ENCODE measurements at places on chromosomes 4 and X.
A peak's percentile ranks its signal among the peaks of the same experiment; 100 is the strongest.

DNA sequence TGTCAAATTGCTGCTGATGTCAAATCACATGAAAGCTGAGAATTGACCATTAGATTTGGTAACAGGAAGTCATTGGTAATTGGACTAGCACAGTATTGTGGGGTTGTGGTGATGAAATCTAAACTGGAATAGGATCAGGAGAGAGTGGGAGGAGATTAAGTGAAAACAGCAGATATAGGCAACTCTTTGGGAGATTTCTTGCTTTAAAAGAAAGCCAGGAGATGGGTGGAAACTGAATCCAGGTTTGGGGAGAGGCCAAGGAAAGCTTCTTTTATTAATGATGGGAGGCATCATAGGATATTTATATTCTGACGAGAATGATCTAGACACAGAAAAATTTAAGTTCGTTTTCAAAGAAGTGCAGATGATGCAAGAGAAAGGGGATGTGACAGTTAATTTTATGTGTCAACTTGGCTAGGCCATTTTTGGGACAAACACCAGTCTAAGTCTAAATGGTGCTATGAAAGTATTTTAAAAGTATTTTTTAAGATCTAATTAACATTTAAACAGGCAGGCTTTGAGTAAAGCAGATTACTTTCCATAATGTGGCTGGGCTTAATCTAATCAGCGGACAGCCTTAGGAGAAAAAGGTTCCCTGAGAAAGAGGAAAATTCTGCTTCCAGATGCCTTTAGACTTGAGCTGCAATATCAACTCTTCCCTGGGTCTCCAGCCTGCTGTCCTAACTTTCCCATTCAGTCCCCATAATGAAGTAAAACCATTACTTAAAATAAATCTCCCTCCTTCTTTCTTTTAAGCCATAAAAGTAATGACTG, 24.7 kb downstream of the SEC24D start:
- DNase-seq, result peak; percentile 63

DNA sequence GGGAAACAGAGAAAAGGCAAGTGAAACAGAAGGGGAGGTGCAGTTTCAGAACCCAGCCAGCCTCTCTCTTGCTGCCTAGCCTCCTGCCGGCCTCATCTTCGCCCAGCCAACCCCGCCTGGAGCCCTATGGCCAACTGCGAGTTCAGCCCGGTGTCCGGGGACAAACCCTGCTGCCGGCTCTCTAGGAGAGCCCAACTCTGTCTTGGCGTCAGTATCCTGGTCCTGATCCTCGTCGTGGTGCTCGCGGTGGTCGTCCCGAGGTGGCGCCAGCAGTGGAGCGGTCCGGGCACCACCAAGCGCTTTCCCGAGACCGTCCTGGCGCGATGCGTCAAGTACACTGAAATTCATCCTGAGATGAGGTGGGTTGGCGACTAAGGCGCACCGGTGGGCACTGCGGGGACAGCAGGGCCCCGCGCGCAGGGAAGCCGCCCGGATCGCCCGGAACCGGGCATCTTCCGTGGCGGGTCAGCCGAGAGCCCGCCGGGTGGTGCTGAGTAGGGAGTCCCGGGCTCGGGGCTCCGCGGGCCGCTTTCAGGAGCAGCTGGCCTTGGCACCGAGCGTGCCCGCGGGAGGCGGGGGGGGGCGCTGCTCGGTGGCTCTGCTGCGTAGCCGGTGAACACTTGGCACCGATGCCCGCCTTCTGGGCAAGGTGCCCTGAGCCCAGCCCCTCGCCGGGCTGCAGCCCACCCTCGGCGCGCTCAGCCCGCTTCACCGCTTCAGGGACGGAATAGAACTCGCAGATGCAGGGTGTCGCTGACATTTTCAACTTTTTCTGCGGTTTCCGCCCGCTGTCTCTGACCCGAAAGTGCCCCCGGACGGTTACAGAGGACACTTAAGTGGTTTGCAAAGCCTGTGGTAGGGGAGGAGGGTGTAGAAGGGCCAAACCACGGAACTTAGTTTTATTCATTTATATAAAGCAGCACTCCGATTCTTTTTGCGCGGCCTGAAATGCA, at the start of gene CD38:
TSS of gene CD38 (plus strand) at position 40 of the 953 bp plus-strand sequence. CDS start at position 127, 87 bp downstream.
- DNase-seq, result peak; percentile 67

GRCh38 chr4:88738180-88738579, 40.6 kb upstream of the NAP1L5 start:
- DNase-seq, result no peak

- no peak for DNase-seq
These were observed 20.0 kb downstream of the UBE2D3 start for GRCh38 chr4:102807345-102807744.

DNA sequence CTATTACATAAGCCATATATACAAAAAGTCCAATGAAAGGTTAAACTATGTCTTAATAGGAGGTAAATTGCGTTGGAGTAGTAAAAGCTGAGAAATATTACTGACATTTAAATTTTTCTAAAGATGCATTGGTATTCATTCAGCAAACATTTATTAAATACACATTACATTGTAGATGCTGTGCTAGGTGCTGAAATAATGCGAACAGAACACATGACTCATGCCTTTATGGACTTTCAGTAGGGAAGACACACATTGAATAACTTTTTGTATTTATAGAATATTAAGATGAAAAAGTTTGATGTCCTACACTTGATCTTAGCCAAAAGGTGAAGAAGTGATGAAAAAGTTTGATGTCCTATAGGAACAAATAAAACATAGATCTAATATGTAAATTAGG, 871.1 kb upstream of the SLIT2 start:
- no peak for DNase-seq

- no peak for DNase-seq
These were observed 85.9 kb upstream of the HELT start for GRCh38 chr4:184932343-184932742.

- no peak for DNase-seq
These were observed 72.5 kb downstream of the LRBA start for GRCh38 chr4:150942539-150942938.

GRCh38 chr4:6047130-6047673, 29.0 kb upstream of the C4orf50 start:
- DNase-seq, result no peak

DNA sequence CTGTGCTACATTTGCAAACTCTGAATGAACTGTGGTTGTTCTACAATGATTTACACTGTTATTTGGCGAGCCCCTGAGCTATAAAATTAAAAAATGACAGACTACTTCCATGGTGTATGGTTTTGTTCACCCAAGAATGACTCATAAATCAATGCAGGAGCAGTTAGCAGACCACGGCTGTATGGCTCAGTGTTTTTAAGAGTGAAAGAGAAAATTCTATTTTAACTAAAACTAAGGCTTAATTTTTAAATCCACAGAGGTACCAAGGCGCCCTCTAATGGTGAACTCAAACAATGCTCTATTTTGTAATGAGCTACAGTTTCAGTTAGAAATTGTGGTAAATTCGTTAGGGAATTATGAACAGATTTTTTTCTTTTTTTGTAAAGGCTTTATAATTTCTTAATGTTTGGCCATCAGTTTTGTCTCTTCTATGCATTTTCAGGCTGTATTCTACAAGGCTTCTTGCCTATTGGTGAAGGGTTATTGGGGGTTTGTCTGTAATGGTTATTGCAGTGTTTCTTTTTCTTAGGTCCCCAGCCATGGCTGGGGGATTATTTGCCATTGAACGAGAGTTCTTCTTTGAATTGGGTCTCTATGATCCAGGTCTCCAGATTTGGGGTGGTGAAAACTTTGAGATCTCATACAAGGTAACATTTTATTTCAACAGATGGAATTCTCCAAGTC, 32.5 kb downstream of the HMGB2 start:
- DNase-seq, result peak; percentile 71

- DNase-seq, result peak; percentile 44
These were observed 191.4 kb downstream of the SPRY1 start for GRCh38 chr4:123587983-123588494.

- DNase-seq, result no peak
These were observed 55.2 kb downstream of the MGST2 start for GRCh38 chr4:139720806-139721205.

DNA sequence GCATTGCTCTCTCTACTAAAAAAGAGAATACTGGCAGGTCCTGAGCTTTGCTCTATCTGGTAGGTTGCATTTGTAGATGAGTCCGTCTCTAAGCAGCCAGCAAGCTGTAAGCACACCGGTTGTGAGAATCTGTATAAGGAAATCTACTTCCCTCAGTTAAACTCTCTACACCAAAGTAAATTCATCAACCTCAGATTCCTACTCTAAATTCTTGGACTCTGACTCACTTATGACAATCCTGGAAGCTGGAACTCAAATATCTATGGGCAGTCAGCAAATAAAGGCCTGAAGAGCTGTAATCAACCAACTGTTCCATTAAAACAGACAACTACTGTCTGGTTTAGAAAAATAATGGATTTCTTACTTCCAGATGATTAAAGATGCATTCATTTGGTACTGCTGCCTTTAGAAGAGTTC, 37.9 kb downstream of the FAT1 start:
- no peak for DNase-seq

DNA sequence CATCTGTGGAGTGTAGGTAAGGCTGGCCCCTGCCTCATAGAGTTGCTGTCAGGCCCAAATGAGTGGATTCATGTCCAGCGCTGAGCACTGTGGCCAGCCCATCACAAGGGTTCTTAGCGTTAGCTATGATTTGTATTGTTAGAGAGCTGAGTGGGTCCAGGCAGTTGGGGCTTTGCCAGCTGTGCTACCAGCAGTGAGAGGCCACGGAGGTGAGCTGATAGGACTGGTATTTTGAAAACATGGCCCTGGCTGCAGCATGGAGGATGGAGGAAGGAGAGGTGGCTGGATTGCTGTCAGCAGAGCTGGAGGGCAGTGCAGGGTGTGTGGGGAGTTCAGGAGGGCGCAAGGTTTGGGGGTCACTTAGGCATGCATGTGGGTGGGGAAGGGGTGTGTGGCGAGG, 69.8 kb downstream of the PSAPL1 start:
- no peak for DNase-seq

GRCh38 chrX:105488716-105489115, 268.2 kb upstream of the TEX13A start:
- DNase-seq, result no peak

DNA sequence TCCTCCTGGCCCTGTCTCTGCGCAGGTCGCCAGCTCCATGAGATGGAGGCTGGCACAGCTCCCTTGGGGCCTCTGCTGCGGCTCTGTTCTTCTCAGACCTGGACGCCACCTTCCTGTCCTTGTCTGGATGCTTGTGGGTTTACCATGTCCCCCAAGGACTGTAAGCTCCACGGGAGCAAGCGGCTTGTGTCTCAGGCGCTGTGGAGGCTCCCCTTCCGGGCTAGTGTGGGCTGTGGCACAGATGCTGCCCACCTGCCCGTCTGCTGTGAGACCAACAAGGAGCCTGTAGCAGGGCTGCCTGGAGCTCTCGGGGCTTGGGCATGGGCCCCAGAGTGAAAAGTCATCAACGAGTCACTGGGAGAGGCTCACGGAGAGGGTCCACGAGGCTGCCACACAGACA, 25.2 kb downstream of the NAT8L start:
- no peak for DNase-seq

GRCh38 chrX:136742721-136743379, 37.9 kb downstream of the ARHGEF6 start:
- DNase-seq, result no peak

GRCh38 chr4:185219551-185220344, 10.3 kb downstream of the SNX25 start:
- no peak for DNase-seq

DNA sequence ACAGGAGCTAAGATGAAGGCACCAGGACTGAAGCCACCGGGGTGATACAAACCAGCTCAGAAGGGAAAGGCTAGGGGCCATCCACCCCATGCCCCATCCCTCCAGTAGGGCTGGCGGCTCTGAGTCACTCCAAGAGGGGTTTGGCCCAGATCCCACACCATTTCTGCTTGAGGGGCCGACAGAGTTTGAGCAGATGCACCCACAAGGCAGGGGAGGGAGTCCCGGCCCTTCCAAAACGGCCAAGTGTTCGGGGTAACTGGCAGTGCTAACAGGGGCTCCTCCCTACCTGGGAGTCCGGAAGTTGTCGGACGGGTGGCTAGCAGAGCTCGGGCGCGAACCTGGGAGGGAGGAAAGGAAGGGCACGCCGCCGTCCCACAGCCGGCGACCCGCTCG, 412 bp downstream of the SLC10A3 start:
- peak; percentile 45 for DNase-seq

DNA sequence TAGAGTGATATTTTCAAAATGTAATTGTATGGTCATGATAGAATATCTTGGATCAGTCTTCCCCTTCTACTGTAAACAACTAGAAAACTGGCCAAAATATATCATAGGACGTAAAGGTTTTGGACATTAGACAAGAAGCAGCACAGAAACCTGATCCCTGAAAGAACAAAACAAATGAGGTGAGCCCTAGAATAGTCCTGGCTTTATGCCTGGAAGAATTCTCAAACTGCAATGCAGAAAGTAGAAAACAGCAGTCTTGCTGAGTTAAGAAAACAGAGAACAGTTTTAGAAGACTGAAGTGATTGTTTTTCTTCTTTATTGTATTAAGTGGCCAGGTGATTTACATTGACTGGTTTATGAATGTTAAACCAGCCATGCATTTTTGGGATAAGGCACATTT, 19.5 kb downstream of the NSUN7 start:
- no peak for DNase-seq

- no peak for DNase-seq
These were observed 25.2 kb downstream of the TAF7L start for GRCh38 chrX:101265869-101266428.

Measured in suppressor macrophage treated with lipopolysaccharide for 1 hour (primary cell).